ENCODE measurements at places on chromosomes 2 and 18.

DNA sequence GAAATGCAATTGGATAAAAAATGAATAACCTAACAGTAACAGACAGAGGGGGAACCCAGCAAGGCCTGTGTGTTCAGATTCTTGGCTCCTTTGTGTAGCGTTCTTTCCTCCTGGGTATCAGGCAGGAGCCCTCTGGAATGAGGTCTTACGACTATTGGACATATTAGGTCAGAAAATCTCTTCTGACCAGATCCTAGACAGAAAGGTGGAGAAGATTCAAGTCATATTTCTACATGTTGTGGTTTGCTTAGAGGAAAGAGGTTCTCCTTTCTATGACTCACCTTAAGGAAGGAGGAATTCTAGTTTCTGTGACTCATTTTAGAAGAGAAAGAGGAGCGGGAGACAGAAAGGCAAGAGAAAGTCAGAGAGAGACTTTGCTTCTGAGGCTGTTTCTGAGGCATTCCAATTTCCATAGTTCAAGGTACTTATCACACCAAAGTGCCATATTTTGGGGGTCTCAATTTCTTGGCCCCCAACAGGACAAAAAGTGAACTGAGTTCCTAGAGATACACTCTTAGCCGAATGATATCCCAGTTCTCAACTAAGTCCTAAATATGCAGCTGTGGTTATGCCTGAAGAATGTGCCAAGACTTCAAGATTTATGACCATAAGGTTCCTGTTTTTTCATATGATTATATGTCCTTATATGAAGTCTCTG is 618.6 kb downstream of the ZEB2 start:
- no peaks in the 10 kb centered on the region for H3K27me3 ChIP-seq
- no peak overlapping the region for H3K4me3 ChIP-seq
- H3K36me3 ChIP-seq: no peaks in the 10 kb centered on the region
- no peaks in the 10 kb centered on the region for H3K4me1 ChIP-seq

GRCh38 chr2:9342659-9343058 is 80.7 kb downstream of the ITGB1BP1 start:
- no peak for DNase-seq
- no peak overlapping the region for H3K4me3 ChIP-seq
- no peak overlapping the region for H3K27ac ChIP-seq

- DNase-seq: no peak
- no peaks in the 10 kb centered on the region for H3K36me3 ChIP-seq
- H3K27ac ChIP-seq: no peak overlapping the region
- H3K4me1 ChIP-seq: peaks cover 27% of the 10 kb centered on the region
These were observed 126.8 kb upstream of the LGALSL start for GRCh38 chr2:64327129-64327509.

DNA sequence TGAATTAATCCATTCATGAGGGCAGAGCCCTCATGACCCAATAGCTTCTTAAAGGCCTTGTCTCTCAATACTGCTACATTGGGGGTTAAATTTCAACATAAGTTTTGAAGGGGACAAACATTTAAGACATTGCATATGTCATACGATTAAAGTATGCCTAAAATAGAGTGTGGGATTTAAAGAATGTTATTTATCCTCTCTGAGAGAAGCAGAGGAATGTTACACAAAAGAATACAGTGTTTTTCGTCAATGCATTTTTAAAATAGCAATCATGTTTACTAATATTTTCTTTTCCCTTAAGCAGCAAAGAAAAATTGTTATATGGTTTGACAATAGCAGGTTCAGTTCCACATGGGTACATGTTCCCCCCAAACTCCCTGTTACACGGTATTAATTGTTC is 363.1 kb downstream of the NUP35 start:
- no peaks in the 10 kb centered on the region for H3K36me3 ChIP-seq
- H3K27ac ChIP-seq: no peak overlapping the region
- no peaks in the 10 kb centered on the region for H3K4me1 ChIP-seq
- H3K4me3 ChIP-seq: no peak overlapping the region
- no peak for DNase-seq

Data from upper lobe of left lung (tissue), 6 donors.